ENCODE measurements at places on chromosomes 7 and 10.

- DNase-seq: no peak
These were observed 132.0 kb downstream of the RPS24 start for GRCh38 chr10:78165617-78166016.

GRCh38 chr10:70492786-70493659, 14.5 kb downstream of the PALD1 start:
- DNase-seq: peak; percentile 42

GRCh38 chr7:5094641-5095040, 49.0 kb downstream of the RBAK start:
- no peak for DNase-seq

DNA sequence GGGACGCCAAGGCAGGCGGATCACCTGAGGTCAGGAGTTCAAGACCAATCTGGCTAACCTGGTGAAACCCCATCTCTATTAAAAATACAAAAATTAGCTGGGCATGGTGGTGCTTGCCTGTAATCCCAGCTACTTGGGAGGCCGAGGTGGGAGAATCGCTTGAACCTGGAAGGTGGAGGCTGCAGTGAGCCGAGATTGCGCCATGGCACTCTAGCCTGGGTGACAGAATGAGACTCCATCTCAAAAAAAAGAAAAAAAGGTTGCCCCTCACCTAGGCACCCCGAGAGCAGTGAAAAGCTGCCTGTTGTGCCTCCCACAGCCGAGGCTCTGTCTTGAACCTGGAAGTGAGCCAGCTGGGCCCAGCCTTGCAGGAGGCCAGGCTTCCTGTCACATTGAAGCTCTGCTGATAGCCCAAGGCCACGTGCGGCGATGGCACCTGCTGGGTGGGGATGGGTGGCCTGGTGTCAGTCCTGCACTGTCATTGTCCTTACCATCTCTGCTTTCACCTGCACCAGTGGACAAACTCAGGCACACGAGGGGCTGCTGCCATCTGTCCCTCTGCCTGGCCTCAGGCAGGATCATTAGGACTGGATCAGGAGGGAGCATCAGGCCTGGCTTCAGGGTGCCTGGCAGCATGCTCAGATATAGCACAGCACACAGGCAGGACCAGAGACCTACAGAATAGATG, 37.8 kb downstream of the DNAJB12 start:
- DNase-seq: no peak

DNA sequence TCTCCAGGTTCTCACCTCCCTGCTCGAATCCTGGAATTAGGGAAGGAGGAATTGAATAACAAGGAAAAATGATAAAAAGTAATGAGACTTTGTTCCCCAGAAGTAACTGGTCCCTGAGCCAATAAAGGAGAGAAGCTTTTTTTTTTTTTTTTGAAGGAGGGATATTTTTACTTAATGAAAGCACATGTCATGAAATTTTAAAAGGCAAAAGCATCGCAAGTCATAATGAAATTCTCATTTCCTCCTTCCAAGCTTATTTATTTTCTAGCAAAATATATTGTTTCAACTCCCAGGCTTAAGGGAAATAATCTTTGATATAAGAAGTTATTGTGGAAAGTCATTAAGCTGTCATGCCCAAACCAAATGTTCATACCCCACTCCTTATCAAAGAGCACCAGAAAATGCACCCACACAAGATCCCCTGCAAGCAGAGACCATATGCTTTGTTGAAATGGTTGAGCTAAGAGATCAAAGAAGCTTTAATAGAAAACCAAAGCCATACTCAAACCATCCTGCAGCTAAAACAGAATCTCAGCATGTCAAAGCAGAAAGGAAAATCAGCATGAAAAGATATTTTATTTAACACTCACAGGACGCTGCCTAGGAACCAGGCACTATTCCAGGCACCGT, 16.7 kb upstream of the ABCC2 start:
- no peak for DNase-seq

- DNase-seq: no peak
These were observed 27.7 kb downstream of the ANXA8 start for GRCh38 chr10:47456079-47456785.

GRCh38 chr10:35384265-35384868, 48.1 kb downstream of the CCNY start:
- DNase-seq: no peak

DNA sequence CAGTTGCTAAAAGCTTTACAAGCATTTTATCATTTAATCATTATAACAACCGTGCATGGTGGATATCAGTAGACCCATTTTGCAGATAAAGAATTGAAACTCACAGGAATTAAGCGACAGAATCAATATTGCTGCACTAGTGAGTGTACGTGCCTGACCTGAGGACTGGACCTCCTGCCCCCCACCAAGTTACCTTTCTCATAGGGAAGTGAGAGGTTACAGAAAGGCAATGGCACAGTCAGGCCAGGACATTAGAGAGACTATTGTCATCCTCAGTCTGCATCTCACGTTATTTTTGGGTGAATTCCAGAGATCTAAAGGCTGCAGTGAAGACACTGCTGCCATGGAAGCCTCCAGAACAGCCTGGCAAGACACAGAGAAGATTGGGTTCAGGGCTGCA, 80.9 kb downstream of the WDFY4 start:
- DNase-seq: no peak

GRCh38 chr7:35792873-35793489, 7.9 kb upstream of the SEPTIN7 start:
- DNase-seq: no peak

GRCh38 chr10:71143610-71144009, 68.8 kb upstream of the UNC5B start:
- no peak for DNase-seq

GRCh38 chr10:61589547-61590243, 73.0 kb upstream of the CABCOCO1 start:
- DNase-seq: no peak

- DNase-seq: no peak
These were observed 14.0 kb downstream of the KAZALD1 start for GRCh38 chr10:101075775-101076174.

DNA sequence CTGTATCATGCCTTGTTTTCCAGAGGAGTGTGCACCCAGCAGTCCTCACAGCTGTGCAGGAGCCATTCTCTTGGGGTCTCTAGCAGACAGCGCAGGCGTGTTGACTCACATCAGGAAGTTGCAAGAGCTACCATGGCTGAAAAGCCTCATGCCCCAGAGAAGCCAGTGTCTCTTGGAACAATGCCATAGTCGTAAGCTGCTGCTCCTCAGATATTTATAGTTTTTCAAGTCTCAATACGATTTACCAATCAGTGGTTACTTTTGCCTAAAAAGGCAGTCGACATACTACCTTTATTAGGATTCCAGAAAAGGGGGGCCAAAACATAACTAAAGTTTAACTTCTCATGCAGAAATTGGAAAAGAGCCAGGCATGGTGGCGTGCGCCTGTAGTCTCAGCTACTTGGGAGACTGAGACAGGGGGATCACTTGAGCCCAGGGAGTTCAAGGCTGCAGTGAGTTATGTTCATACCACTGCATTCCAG, 407.7 kb downstream of the PARD3 start:
- no peak for DNase-seq

DNA sequence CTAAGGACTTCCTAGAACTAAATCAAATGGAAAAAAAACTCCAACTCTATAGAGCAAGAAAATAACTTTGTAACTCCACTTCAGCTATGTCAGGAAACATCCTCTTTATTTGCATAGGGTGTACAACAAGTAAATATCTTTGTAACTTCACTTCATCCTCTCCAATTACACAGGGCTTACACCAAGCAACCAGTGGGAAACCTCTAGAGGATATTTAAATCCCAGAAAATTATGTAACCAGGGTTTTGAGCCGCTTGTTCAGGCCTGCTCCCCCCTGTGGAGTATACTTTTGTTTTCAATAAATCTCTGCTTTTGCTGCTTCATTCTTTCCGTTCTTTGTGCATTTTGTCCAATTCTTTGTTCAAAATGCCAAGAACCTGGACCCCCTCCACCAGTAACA, 22.2 kb downstream of the LIPJ start:
- no peak for DNase-seq

DNA sequence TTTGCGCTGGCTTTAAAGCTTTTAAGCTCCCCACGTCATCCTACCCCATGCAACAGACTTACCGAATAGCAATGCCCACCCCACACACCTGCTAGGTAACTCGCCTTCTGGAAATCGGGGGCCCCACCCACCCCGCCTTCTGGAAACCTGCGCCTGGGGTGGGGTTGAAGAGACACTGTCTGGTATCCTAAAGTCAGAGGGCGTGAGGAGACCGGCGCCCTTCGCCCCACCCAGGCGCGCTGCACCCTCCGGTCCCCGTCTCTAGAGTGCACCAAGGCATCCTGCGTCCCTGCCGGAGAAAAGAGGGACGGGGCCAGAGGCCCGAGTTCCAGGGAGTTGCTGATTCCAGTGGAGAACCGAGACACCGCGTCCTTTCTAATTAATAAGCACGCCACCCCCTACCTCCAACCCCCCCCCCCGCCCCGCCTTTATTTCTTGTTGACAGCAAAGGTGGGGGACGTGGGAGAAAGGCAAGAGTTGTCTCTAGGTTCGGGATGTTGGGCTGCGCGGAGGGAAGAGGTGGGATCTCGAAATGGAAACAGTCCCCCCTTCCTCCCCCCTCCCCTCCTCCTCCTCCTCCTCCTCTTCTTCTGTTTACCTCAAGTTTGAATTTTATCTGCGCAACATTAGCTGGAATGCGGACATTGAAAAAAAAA, 220.9 kb upstream of the MKLN1 start:
- DNase-seq: no peak

DNA sequence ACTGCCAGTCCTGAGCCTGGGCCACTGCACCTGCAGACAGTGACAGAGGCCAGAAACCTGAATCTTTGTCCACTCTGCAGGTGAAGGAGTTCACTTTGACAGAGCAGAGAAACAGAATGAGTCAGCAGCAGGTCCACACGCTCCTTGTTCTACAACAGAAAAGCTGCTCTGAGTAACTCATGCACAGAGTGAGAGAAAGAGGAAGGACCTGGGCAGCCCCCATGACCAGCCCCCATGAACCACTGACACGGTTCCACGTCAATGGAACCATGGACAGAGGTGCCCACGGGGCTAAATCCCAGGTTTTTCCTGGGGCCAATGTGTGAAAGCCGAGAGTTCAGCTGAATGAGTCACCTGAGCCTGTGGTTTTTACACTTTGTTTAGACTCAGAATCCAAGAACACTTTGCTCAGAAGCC, 40.8 kb upstream of the CTBP2 start:
- DNase-seq: peak; percentile 54

DNA sequence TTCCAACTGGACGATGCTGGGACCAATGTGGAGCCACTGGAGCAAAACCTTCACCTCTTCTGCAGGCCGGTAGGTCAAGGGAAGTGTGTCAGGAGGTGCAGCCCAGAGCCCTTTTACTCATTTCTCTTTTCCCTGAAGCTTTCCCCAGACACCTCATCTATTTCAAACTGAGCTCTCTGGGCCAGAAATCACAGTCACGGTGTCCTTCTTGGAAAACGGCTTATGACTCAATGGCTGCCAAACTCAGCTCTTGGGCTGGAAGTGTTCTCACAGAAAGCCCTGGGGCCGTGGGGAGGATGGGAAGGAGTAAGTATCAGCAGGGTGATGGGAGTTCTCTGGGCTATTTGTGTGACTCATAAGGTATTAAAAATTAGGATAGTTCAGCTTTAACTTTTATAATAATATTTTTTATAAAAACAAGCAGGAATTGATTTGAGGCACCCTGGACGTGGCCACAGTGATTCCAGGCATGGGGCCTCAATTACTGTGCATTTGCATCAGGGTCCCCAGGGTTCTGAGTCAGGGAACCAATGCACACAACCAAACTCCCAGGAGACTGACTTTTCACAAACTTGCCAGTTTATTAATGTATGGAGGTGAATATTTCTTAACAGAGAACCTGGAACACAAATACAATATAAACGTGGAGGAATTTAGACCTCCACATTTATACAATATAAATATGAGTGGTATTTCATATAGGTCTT, 187.4 kb upstream of the TMEM72 start:
- no peak for DNase-seq

DNA sequence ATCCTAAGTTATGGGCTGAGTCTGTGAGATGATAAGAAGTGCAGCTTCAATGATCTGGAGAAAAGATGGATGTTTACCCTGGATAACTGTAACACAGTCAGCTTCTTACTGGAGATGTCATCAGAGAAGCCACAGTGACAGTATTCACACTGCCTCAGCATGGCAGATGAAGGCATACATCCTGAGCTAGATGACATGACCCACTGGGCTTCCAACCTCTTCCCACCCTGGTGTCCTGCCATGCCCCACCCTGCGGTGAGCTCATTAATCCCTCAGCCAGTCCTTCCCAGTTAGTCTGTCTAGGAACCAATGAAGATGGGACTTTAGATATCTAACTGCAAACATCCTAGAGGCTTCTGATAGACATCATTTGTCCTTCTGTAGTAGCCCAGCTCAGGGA, 213.8 kb downstream of the TAX1BP1 start:
- no peak for DNase-seq

DNA sequence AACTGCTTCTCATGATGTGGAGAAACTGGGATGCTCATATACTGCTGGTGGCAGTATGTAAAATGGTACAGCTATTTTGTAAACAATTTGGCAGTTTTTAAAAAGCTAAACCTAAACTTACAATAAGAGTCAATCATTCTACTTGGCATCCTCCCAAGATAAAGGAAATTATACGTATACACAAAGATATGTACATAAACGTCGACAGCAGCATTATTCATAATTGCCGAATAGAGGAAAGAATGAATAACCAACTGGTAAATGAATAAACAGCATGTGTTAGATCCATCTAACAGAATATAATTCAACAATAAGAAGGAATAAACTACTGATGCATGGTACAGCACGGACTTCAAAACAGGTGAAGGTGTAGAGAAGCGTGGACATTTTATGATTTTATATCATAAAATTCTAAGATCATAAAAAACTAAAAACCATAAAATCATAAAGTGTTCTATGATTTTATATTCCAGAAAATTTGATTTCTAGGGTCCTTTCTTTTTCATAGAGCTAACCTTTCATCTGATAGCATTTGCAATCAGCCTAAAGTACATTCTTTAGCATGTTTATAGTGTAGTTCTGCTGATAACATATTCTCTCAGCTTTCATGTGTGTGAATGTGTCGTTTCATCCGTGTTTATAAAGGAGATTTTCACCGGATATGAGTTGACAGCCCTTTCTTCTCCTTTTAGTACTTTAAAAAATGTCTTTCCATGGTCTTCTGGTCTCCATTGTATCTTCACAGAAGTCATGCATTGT, 261.5 kb downstream of the DIP2C start:
- DNase-seq: no peak

DNA sequence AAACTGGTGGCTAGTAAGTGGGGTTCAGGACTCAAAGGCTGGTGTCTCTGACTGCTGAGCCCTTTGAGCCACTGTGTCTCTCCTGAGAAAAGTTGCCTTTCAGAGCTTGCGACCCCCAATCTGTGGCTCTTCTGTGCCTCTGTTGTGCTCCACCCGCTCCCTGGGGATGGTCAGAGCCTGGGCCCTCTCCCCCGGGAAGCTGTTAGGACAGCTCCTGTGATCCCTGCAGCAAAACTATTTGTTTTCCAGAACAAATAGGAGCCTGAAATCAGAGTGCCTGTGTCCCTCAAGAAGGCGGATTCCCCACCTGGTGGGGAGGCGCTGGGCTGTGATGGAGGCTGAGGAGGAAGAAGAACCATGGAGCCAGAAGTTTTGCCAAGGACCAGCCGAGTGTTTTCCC, 56.4 kb upstream of the MXI1 start:
- no peak for DNase-seq
